ENCODE measurements at places on chromosomes 11 and 22.

DNA sequence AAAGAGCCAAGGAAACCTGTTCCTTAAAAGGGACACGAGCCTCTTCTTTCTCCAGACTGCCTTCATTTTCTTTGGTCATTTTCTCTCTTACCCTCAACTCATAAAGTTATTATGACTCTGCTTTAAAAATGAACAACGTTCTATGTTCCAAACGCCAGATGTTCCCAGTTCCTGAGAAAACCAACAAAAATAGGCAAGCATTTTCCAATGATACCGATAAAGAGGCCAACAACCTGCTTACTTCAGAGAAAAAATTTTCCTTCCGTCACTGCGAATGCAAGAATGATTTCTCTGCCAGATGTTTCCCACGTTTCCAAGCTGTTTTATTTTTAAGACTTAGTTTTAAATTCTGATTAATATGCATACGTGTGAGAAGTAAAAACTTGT lies 315 bp upstream of the TRPC6 start:
- no peak for DNase-seq

GRCh38 chr11:77213029-77213579 lies 85.1 kb downstream of the MYO7A start:
- no peak for DNase-seq

DNA sequence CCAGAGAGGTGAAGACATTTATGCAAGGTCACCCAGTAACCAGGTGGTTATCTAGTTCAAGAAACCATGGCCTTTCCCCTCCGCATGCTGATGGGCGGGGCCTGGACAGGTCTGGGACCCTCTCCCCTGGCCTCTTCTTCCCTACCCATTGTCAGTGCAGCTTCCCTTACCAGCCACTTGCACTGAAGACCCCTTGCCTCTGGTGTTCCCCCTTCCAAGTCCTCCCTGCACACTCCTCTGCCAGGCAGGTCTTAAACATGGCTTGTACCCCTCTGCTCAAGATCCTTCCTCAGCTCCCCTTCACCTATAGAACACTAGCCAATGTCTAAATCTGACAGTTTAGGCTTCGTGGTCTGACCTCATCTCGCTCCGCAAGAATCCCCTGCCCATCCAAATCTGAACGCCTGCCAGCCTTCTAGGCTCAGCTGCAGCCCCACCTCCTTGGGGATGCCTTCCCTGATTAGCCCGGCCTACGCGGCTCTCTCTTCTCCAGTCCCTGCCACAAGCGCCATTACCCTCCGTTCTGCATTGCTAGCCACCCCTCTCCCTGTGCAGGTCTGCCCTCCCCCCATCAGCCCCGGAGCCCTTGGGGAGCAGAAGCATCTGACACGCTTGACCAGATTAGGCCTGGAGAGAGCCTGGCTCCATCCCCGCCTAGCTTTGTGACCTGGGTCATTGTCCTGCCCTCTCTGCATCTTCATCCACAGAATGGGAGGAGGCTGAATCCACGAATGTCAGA lies 213.8 kb downstream of the DSCAML1 start:
- DNase-seq, result no peak

DNA sequence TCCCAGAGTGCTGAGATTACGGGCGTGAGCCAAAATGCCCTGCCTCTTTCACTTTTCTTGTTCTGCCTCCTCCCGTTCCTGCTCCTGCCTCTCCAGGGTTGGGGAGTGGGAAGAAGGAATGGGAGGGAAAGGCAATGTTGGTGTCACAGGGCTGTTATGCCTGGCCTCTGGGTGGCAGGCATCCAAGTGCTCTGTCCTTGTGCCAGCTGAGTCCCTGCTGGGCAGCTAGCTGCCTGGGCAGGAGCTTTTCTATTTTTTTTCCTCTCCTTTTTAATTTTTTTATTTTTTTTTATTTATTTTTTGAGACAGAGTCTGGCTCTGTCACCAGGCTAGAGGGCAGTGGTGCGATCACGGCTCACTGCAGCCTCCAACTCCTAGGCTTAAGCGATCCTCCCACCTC lies 4.1 kb upstream of the SAC3D1 start:
- no peak for DNase-seq

GRCh38 chr11:72236774-72237111 lies 7.2 kb downstream of the PHOX2A start:
- DNase-seq, result no peak

- DNase-seq, result no peak
Measured at GRCh38 chr11:75539459-75540334, 14.0 kb upstream of the GDPD5 start.

GRCh38 chr11:61526956-61527731 lies 18.6 kb downstream of the LRRC10B start:
- DNase-seq, result no peak

DNA sequence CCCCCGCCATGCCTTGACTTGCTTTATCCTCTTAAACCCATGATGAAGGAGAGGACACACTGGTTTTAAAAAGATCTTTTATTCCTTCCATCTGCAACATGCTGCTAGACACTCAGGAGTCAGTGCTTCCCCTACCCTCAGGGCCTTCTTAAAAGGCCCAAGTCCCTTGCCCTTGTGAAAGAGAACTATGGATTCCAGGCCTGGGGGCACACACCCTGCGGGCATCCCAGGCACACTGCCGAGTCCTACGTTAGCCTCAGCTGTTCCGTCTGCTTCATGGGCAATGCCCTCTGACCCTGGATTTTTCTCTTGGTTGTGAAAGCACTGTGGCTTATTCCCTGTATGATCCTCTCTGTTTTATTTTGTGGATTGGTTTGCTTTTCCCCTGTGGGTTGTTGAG lies 35.1 kb upstream of the RAB1B start:
- no peak for DNase-seq

DNA sequence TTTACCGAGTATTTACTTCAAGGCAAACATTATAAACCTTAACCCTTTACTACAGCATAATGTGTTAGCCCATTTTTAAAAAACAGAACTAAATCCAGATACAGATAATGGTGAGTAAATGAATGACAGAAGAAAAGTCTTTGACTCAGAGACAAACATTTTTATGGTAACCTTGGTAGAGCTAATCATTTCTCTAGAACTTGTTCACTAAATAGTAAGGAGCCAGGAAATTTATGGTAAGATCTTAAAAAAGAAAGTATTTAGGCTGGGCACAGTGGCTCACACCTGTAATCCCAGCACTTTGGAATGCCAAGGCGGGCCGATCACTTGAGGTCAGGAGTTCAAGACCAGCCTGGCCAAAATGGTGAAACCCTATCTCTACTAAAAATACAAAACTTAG lies 11.5 kb upstream of the FUT4 start:
- DNase-seq, result no peak

DNA sequence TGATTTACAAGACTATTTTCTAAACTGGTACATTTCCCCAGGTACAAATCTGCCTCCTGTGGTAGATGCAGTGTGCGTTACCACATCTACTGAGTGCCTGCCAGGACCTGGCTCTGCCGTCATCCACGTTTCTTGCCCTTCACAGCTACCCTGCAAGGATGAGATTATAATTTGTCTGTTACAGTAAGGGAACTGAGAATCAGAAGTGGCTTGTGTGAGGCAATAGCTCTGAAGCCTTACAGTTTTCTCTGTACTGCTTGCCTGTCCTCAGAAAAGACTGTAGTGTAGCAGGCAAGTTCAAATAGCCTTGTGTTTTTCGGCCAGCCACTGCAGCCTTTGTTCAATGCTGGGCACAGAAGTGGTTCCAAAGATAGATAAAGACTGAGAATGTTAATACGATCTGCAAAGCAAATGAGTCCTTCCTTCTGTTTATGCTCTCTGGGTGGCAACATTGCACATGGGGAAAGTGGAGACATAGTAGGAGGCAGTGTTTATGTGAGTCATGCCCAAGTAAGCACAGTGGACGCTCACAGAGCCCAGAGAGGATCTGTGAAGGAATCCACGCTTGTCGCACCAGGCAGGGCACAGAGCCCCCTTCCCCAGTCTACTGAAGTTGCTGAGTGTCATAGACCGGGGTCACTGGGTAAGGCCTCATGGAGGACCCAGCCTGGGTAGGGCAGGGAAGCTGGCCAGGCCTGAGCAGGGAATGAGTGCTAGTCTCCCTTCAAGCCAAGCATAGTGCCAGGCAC lies 49.1 kb downstream of the MICAL2 start:
- peak; percentile 81 for DNase-seq

DNA sequence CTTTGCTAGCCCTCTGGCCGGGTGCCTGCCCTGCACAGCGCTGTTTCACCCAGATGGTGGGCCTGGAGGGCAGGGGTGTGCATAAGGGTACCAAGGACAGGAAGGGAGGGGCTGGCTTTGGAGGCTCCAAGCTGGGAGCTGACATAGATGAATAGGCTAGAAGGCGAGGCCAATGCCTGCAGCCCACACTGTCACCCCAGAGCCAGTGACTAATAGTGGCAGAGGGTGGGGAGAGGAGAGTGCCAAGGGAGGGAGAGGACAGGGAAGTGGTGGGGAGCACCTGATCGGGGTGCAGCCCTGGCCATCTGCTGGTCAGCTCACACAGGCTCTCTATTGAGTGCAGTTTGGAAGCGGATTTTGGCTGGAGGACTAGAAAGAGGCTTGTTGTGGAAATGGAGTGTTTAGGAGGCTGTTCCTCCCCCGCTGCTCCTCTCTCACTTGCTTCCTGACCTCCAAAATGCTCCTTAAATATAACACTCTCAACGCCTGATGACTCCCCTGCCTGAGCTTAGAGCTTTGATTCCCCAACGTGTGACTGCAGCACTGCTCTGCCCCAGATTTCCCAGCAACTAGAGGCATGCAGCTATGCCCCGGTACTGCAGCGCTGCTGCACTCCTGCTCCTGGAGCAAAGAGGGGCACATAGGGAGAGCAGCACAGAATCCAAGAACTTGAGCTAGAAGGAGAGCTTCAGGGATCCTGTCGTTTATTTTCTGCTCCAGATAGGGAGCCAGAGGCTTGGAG lies 89.2 kb downstream of the GRAMD1B start:
- DNase-seq, result no peak

Measured in AG04449 (cell line).